ENCODE measurements at places on chromosomes 13 and 19. TPM values are rescaled to one million over a fixed set of nuclear protein-coding genes. Genes with fewer than 3 reads are reported as not detected.

The FFAR2 gene
- total RNA-seq, result not detected

The ZFP28 gene
- total RNA-seq, result 3.6 TPM

The ZNF792 gene
- 1.4 TPM for total RNA-seq

The PSENEN gene
- total RNA-seq, result 287 TPM

The PLK5 gene
- total RNA-seq, result not detected

The MARK4 gene
- total RNA-seq, result 8.7 TPM

The ZNF560 gene
- total RNA-seq, result not detected

The BRCA2 gene
- total RNA-seq, result 4.7 TPM

The ELANE gene
- total RNA-seq, result 0.46 TPM

The TPTE2 gene
- total RNA-seq, result not detected

The CYSLTR2 gene
- total RNA-seq, result not detected

The KLK14 gene
- total RNA-seq, result 0.26 TPM

The SLC10A2 gene
- total RNA-seq, result not detected

The IRGC gene
- not detected for total RNA-seq

The CDADC1 gene
- 9.8 TPM for total RNA-seq

The RNF17 gene
- total RNA-seq, result not detected

The NKPD1 gene
- total RNA-seq, result 0.78 TPM

The PTH2 gene
- total RNA-seq, result not detected

The NCAN gene
- 0.01 TPM for total RNA-seq

The CYP2A7 gene
- not detected for total RNA-seq

The GAPDHS gene
- not detected for total RNA-seq

The RXFP2 gene
- not detected for total RNA-seq

The SPTBN4 gene
- 0.76 TPM for total RNA-seq

The WDR88 gene
- not detected for total RNA-seq

The KMT2B gene
- 57.5 TPM for total RNA-seq

The RFPL4AL1 gene
- not detected for total RNA-seq

The SNRPA gene
- 165 TPM for total RNA-seq

The CAMSAP3 gene
- 4.1 TPM for total RNA-seq

The MZF1 gene
- 15.2 TPM for total RNA-seq

The TDRD12 gene
- 0.23 TPM for total RNA-seq

The ZNF540 gene
- total RNA-seq, result not detected

The KASH5 gene
- not detected for total RNA-seq

The ZNF175 gene
- 3.1 TPM for total RNA-seq

The GNA15 gene
- 0.15 TPM for total RNA-seq

The PCSK4 gene
- 1.0 TPM for total RNA-seq

The ZFP36 gene
- total RNA-seq, result 252 TPM

The GPC5 gene
- total RNA-seq, result not detected

The CLIP3 gene
- total RNA-seq, result 0.74 TPM

The ZNF567 gene
- 7.8 TPM for total RNA-seq

The LGALS14 gene
- not detected for total RNA-seq

The C19orf18 gene
- not detected for total RNA-seq

The ENOX1 gene
- total RNA-seq, result 2.3 TPM

The IFI30 gene
- total RNA-seq, result 15.0 TPM

The TNNT1 gene
- 131 TPM for total RNA-seq

The LYL1 gene
- 0.71 TPM for total RNA-seq

The SOX1 gene
- not detected for total RNA-seq

Data from A549 treated with Hydrocortisone at 1 μM for 4 hours (cell line).